ENCODE measurements at places on chromosomes 1 and 21.

GRCh38 chr1:89022167-89022959, at the start of gene GBP3:
TSS of gene GBP3 (minus strand) at chr1:89022866. CDS start at chr1:89020721, 2,145 bp downstream.
- no peak for DNase-seq

GRCh38 chr1:43572084-43572483, 41.4 kb downstream of the PTPRF start:
- DNase-seq, result no peak

DNA sequence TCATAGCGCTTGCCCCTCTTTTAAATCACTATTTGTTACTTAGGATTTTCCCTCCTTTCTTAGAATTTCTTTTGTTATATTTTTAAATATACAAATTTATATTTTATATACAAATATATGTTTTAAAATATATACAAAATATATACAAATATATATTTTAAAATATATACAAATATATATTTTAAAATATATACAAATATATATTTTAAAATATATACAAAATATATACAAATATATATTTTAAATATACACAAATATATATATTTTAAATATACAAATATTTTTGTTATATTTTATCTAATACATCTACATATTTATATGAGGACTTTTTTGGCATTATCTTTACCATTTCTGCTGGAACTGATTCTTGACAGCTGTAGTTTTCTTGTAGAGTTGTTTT, 50.9 kb upstream of the QSOX1 start:
- DNase-seq, result no peak

DNA sequence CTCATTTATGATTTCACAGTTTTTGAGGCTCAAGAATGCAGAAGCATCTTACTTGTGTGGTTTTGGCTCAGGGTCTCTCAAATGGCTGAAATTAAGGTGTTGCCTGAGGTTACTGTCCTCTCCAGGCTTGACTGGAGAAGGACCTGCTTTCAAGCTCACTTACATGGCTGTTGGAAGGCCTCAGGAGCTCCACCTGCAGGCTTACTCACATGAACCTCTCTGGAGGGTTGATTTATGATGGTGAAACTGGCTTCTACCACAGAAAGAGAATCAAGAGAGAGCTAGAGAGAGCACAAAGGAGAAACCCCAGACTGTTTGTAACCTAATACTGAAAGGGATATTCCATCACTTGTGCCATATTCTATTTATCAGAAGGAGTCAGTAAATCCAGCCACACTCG, 6.2 kb upstream of the KCNK2 start:
- no peak for DNase-seq

DNA sequence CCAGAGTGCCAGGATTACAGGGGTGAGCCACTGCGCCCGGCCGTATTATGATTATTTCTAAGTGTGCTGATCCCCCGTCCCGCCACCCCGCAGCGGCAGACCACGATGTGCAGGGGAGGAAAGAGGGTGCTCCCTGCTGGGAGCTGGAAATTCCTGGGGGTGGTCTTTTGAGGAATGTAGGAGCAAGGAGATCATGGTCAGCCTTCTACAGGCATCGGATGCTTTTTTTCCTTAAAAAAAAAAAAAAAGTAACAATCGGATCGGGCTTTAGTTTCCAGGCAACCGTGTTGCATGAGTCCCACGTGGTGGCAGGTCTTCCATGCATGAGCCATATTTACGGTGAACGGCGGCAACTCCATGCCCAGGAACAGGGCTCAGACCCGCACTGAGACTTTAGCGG, 74.2 kb upstream of the COX20 start:
- no peak for DNase-seq

- no peak for DNase-seq
Observed at GRCh38 chr1:240254778-240255291, 163.2 kb downstream of the FMN2 start.

GRCh38 chr21:42066521-42066920, 4.6 kb upstream of the UMODL1 start:
- no peak for DNase-seq

DNA sequence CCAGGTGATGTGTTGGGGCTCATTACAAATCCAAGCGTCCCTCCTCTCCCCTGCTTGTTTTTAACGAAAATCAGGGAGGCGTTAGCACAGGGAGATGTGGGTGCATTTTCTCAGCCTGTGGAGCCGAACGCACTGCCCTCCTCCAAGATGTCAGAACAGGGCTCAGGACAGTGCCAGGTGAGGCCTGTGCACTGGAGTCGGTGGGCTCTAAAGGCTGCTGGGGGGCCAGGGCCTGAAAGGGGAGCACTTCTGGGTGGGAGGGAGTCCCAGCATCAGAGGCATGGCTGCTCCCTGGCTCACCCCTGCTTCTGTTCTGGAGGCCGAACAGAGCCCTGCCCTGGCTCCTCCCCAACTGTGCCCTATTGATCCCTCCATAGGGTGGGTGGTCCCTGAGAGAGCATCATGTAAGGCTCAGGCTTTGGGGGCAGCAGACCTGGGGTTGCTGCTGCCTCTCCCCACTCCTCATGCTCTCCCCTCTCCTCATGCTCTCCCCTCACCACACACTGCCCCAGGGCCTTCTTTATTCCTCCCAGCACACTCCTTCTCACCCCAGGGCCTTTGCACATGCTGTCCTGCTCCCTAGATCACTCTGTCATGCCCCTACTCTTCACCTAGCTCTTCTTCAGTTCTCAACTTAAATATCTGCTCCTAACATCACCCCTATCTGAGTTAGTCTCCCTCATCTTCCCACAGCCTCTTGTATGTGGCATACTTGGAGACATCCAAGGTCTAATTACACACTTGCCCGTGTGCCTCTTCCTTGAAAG, 725.2 kb downstream of the PTPRU start:
- DNase-seq, result no peak

- no peak for DNase-seq
Observed at GRCh38 chr1:1033731-1034438, 14.0 kb downstream of the AGRN start.

GRCh38 chr1:118023199-118023598, 93.7 kb downstream of the WDR3 start:
- DNase-seq, result no peak

GRCh38 chr21:28371713-28372112, 621.0 kb downstream of the LTN1 start:
- no peak for DNase-seq

- DNase-seq, result no peak
Observed at GRCh38 chr1:183318433-183318832, 99.7 kb downstream of the NMNAT2 start.

DNA sequence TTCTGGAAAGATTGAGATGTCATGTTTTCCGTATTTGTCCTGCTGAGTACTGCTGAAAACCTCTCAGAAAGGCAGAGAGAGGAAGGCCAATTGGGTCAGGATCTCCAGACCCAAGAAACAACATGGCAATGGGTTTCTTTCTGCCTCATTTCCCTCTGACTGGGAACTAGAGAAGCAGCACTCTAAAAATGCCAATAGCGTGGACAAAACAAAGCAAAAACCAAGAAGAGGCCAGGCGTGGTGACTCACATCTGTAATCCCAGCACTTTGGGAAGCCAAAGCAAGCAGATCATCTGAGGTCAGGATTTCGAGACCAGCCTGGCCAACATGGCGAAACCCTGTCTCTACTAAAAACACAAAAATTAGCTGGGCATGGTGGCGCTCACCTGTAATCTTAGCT, 18.3 kb downstream of the TNFRSF9 start:
- no peak for DNase-seq

DNA sequence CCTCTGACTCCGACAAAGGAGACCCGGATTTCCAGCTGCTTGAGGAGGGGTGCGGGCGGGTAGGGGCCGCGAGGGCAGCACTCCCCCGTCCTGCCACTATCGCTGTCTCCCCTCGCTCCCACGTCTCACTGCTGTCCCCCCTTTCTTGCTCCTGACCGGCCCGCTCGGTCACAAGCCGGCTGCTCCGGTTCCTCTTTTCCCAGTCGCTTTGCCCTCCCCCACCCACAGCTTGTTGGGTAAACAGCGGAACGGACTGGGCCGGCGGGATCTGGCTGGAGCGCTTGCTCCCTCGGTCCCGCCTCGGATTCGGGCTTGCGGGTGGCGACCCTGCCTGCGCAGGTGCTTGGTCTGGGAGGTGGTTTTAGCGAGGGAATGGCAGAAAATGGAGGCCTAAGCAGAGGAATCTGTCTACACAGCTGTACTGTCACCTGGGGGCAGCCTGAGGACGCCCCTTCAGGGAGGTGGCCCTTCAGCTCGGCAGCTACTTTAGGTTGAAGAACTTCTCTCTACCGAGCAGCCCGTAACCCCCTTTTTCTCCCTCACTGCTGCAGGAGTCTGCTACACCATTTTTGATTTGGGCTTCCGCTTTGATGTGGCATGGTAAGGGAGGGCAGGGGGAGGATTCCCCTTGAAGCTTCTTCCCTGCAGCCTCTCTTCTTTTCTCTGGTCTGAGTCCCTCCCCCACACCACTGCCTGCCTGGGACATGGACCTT, 645 bp downstream of the ATP6V0B start:
- DNase-seq, result no peak

DNA sequence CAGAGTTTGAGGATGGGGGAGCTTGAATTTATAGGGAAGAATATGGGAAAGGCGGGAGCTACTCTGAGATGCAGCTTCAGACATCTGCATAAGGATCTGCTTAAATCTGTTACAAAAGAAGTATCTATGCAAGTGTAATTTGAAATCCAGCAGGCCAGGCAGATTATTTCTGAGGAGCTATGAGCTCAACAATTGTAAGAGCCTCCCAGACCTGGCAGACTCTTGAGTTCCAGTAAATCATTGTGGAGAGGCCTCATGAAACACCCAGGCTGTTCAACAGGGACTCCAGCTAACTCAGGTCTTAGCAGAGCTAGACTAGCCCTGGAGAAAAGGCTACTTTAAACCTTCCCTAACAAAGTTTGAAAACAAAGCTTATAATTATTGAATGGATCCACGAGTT, 647.5 kb upstream of the CHRM3 start:
- no peak for DNase-seq

- no peak for DNase-seq
Observed at GRCh38 chr1:147245586-147246021, 3.1 kb downstream of the CHD1L start.

DNA sequence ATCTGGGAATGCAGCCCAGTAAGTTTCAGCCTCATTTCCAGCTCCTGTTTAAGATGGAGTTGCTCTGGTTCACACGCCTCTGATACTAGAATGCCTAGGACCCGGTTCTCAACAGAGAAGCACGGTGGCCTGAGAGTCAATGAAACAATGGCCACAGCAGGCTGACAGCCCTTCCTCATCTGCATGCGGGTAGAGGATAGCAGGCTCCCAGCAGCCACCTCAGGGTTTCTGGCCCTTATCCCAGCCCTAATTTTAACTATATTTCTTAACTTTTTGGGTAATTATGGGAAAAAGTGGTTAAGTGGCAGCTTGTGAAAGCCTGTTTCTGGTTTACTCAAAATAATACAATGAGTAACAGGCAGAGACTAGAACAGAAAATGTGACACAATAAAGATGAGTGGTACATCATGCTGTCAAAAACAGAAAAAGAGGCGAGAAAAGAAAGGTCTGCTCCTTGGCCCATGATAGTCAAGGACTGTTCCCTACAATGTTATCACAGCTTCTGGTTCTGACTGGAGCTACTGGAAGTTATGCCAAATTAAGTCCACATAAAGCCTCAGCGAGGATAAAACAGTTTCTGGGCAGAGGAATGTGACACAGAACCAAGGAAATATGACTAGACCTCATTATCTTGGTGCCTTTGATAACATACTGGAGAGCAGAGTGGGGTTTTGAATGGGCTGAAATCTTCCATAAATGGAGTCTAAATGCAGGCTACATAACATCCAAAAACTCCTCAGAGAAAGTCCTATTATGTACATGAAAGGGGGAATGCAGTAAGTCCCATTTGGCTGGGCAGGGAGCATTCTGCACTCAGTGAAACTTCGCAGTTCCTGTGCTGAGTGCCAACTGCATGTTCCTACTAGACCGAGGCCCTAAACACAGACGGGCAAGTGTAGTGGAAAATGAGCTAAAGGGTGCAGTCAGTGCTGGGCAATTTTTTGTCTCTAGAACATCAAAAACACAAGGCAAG, 92.1 kb downstream of the NIBAN1 start:
- no peak for DNase-seq

- DNase-seq, result no peak
Observed at GRCh38 chr1:176195547-176195946, 11.5 kb downstream of the COP1 start.

- DNase-seq, result no peak
Observed at GRCh38 chr1:85137660-85138059, 63.2 kb downstream of the SYDE2 start.

- DNase-seq, result no peak
Observed at GRCh38 chr1:113456967-113457366, 66.7 kb downstream of the MAGI3 start.

GRCh38 chr1:22414244-22414751, 37.4 kb upstream of the ZBTB40 start:
- no peak for DNase-seq

GRCh38 chr1:30747033-30748008, 10.3 kb downstream of the LAPTM5 start:
- DNase-seq, result no peak

DNA sequence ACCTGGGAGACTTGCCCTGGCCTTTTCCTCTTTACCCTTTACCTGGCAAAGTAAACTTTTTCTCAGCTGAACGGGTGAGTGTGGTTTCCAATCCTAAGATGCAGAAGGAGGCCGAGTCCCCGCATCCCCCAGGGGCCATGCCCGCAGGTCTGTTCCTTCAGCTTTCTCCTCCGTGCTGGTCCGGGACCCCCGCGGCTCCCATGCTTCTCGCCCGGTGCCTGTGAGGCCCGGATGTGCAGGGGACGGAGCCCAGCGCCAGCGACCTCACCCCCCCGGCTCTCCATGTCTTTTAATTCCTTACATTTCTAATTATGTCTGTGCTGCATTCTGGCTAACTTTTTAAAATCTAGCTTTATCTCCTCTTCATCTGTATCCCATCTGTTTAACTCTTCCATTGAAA, 21.5 kb upstream of the SCYL3 start:
- DNase-seq, result no peak

GRCh38 chr1:54517496-54517895, 30.5 kb upstream of the ACOT11 start:
- DNase-seq, result no peak

- no peak for DNase-seq
Observed at GRCh38 chr1:45752441-45753052, 2.1 kb upstream of the IPP start.

- DNase-seq, result no peak
Observed at GRCh38 chr21:38787461-38788274, 18.1 kb upstream of the ETS2 start.

GRCh38 chr1:95572962-95573361, 339.0 kb downstream of the RWDD3 start:
- DNase-seq, result no peak

DNA sequence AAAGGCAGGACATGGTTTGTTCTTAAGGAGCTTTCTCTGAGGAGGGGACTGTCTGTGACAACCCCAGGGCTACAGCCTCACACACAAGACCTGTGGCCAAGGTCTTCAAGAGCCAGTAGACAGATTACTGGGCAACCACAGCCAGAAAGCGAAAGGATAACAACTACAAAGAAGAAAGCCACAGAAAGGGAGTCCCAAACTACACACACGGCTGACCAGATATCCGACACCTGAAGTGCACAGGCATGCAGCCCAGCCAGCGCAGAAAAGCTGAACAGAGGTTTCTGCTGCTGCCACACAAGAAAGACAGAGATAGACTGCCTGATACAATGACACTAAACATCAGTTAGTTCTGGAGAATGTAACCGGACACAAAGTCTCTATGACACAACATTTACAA, 21.4 kb upstream of the NADK start:
- DNase-seq, result no peak
